ENCODE measurements at places on chromosomes 1 and 21.

DNA sequence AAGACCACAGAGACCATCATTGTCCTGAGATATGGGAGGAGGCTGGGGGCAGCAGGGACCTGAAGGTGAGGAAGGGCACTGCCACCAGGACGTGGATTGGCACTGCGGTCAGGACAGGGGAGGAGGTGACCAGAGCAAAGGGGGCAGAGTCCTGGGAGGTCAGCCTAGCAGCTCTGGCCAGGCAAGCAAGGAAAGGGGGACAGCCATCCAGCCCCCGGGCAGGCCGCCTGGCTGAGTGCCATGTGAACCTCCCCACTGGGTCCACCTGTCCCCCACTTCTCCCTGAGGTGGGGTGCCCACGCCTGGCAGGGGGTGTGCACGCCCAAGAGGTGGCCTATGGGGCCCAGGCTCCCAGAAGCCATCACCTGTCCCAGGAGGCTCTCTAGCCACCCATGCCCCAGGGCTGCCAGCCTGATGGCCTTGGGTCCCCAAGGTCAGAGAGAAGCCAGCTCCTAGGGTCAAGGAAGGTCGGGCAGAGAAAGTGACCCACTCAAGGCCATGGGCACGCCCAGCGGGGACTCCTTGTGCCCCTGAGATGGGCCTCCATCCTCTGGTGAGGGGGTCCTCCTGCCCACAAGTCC, 17.6 kb upstream of the PTTG1IP start:
- no peak for DNase-seq

DNA sequence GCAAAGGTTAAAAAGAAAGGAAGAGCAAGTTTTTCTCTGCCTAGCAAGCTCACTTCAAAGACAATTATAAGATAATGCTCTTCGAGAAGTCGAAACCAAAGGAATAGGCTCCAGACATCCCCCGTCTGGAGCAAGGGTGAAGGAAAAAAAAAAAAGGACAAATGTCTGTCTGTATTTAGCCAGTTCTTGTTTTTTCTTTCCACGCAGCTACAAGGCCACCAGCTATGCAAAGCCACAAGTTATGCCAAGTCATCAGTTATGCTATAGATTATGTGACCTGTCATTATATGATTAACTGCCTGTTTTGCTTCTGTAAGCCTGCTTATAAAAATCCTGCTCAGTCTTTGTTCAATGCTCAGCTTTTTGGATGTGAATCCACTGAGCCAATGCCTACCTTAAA, 2.4 kb upstream of the THEM5 start:
- DNase-seq, result no peak

GRCh38 chr1:239262538-239262937, 123.8 kb upstream of the CHRM3 start:
- DNase-seq, result no peak

- no peak for DNase-seq
Measured at GRCh38 chr1:237042526-237042891, 525 bp downstream of the RYR2 start.

DNA sequence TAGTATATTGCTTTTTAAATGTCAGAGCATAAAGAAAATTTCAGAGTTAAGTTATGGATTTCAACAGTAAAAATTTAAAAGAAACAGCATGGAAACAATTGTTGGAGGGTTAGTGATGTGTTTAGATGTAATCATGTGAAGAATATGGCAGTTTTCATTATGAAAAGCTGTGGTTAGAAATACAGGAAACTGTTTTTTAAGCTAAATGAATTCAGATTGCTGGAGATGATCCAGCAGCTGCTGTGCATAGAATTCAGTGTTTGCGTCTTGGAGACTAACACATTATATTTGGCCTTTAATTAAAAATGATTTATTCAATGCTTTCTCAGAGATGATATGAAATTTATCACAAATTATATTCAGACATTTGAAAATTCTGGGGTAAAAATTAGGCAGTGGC, 273.6 kb upstream of the LRRC7 start:
- no peak for DNase-seq

DNA sequence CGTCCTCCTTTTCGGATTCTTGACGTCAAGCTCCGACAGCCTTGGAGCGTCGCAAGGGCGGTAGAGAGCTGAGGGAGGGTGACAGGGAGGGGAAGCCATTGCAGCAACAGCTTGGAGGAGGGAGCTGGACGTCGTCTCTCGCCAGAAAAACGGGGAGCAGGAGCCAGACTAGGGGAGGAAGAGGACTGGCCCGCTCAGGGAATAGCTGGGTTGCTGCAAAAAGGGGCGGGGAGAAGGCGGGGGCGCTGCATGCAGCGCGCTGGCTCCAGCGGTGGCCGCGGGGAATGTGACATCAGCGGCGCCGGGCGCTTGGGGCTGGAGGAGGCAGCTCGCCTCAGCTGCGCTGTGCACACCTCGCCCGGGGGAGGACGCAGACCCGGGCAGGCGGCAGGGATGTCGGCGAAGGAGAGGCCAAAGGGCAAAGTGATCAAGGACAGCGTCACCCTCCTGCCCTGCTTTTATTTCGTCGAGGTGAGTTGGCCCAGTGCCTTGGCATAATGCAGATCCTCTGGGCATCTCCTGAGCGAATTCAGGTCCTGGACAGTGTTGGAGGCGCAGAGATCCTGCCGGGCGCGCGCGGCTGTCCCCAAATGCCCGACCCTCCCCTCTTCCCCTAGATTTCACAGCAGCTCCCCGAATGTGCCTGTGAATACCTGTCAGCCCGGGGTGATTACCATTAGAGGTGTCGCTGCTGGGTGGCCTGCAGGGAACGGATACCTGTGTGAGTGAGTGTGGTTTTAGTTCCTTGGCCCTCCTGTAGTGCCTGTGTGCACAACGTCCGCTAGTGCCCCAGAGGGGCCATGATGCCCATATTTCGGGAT, at the start of gene PLPPR4:
PLPPR4 (plus strand) TSS at position 292 of the 821 bp plus-strand sequence; CDS start at position 394, 102 bp downstream.
- peak; percentile 52 for DNase-seq

GRCh38 chr1:230282157-230282556, 144.0 kb downstream of the PGBD5 start:
- no peak for DNase-seq

DNA sequence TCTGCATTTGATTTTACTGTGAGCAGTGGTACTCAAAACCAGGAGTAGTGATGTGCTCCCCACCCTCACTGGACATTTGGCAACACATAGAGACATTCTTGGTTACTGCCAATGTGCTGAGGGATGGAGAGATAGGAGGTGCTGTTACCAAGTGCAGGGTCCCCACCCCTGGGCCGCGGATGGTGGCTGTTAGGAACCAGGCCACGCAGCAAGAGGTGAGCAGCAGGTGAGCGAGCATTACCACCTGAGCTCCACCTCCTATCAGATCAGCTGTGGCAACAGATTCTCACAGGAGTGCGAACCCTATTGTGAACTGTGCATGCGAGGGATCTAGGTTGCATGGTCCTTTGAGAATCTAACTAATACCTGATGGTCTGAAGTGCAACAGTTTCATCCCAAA, 95.7 kb downstream of the AKT3 start:
- DNase-seq, result no peak

DNA sequence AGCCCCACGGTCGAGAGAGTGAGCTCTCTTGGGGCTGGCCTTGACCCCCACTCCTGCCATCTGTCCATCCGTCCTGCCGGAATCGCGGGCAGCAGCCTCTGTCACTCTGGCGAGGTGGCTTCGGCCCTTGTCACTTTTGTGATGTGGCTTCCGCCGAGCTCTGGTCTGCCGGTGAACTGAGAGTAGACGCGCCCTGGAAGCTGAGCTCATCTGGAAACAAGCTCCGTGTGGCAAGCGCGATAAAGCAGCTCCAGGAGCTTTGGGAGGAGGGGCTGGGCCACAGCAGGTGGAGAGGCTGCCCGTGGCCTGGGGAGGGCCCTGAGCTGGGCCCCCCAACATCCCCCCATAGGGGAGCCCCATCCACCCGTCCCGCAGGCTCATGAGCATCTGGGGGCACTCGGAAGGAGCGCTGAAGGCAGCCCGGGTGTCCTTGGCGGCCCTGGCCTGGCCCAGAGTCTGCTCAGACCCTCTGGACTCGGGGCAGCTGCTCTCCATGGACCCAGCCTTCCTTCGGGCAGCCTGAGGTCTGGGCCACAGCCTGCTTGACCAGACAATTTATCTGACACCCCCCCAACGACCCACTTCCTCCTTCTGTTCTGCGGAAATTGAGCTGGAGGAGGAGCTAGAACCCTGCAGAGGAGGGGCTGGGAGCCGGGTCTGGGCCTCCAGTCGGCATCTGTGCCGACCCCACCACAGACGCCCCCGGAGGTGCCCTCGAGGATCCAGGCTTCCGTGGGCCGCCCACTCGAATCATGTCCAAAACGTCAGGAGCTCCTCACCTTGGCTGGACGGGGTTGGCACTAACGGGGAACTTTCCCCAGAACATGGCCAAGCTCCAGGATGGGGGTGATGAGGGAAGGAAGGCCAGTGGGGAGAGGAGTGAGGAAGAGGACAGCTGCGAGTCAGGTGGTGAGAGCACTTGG, 59.1 kb downstream of the SLC19A1 start:
- DNase-seq, result no peak

DNA sequence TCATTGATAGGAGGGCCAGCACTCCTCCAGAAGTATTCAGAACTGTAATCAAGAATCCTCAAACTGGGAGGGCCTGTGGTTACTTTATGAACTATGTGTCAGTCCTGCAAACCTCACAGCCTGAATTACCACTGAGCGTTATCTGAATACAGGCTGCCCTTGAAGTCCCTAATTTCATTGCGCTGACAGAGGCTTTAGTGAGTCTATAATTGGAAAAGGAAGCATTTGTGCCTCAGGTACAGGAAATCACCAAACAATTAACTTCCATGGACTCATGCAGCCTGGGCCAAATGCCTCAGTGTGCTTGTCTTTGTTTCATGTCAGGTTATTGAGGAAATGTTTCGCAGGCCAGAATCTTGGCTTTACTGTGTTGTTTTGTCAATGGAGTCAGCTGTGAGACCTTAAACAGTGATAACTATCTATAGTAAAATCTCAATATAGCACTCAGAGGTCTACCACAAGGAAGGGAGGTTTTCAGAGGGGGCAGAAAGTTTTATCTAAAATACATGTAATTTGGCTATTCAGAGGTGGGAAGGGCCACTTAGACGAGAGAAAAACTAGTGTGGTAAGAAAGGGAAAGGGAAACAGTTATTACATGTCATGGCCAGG, 32.9 kb upstream of the DOCK7 start:
- peak; percentile 10 for DNase-seq

DNA sequence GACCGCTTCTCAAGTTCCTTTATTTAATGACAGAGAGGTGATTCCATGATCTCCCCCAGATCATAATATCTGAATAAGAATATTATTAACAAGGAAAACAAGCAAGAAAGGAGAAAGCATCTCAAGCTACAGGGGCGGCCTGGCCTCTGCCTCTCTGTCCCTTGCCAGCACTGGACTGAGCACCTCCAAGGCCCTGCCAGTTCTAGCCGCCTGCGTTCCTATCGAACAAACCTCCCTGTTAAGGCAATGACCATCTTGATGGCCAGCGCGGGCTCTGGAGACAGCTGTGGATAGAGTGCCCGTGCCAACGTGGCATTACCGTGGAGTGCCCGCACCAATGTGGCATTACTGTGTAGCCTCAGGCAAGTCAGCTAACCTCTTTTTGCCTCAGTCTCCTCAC, 84.8 kb downstream of the NPHP4 start:
- DNase-seq, result no peak

DNA sequence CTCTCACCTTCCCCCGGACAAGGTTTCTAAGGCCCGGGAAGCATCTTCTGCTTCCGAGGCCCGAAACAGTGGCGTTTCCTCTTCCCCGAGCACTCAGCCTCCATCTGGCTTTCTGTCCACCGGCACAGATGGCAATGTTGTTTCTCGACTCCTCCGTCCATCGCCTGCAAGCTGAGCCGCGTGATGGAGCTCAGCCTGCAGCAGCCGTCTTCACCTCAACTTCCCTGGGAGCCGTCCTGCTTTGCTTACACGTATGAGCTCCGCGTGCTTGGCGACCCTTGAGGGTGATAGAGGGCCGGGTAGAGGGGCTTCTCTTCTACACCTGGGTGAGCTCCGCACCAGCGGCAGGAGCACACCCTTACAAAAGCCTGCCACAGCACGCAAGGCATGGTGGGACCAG, 80.4 kb downstream of the AJAP1 start:
- no peak for DNase-seq

- no peak for DNase-seq
Measured at GRCh38 chr1:152043870-152044269, 7.1 kb upstream of the S100A11 start.

DNA sequence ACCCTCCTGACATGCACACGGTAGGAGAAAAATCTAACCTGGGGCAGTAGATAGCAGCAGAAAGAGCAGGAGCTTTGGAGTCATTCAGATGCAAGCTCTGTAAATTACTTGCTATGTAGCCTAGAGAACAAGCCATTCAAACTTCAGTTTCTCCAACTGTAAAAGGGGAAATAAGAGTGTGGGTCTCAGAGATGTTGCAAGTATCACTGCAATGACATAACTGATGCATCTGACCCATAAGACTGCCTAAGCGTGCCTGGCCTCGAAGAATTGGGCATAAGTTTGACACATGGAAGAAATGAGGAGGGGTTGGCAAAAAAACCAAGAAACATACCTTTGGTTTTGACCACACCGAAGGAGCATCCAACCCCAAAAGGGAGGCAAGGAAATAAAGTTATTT, 5.2 kb downstream of the AK2 start:
- DNase-seq, result no peak

- no peak for DNase-seq
Measured at GRCh38 chr1:167077868-167078210, 12.3 kb downstream of the GPA33 start.

GRCh38 chr1:199859491-199859933, 168.0 kb upstream of the NR5A2 start:
- no peak for DNase-seq

GRCh38 chr1:71737768-71738167, 544.6 kb downstream of the NEGR1 start:
- DNase-seq, result no peak

GRCh38 chr1:37752583-37753471, 12.1 kb downstream of the EPHA10 start:
- peak; percentile 80 for DNase-seq
